ENCODE measurements at places on chromosomes 3 and 15.

- no peak for DNase-seq
These were observed 15.3 kb downstream of the HESX1 start for GRCh38 chr3:57184526-57184925.

DNA sequence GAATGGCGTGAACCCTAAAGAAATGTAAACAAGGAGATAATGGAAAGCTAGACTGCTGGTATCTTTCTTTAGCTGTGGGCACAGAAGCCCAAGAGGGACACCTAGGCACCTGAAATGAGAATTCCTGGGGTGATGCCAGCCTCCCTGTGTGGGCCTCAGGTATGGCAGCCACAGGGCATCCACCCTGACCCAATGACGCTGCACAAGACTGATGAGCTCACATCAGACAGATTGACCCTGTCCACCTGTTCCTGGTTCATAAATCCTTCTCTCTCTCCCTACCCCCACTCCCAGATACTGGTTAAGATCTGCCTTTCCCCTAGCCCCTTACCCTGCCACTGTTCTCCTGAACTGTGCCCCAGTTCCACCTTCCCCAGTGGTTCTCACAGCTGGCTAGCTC is 1.5 kb downstream of the GLB1 start:
- DNase-seq = no peak

DNA sequence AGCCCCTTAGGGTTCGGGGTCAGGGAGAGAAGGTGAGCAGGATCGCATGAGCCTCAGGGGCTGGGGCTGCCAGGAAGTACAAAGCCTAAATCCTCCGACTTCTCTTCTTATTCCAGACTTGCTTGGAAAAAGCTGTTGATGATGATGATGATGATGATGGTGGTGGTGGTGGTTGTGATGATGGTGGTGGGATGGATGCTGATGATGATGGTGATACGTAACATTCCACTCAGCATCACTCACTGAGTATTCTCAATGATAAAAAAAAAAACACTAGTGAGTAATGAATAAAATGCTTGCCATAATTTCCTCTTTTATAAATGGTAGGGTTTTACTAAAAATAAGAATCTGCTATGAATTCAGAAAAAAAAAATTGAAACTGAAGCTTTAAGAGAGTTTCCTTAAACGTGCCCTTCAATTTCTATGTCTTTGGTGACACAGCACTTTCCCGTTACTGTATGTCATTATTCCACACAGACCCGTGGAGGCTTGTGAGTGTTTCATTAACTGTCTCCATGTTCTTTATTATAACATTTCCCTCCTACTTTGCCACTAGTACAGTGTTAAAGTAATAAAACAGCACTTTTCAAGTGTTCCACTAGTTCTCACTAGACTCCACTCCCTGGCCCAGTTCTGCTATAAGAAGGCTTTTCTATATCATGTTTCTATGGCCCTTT is 5.4 kb upstream of the ACAN start:
- no peak for DNase-seq

DNA sequence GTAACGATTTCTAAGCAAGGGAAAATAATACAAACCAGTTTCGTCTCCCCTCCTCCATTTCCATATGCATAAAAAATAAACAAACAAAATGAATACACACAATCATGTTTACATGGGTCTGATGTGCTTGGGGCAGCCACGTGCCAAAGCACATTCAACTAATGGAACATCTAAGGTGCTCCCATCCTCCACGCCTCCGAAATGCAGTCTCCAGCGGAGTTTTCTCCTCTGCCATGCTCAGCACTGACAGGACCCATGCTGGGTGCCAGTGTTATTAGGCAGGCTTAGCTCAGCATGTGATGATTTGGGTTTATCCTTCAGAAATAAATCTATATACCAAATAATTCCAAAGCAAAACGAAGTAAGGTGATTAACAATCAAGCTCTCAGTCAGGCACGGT is 337.3 kb upstream of the ATP10A start:
- no peak for DNase-seq

DNA sequence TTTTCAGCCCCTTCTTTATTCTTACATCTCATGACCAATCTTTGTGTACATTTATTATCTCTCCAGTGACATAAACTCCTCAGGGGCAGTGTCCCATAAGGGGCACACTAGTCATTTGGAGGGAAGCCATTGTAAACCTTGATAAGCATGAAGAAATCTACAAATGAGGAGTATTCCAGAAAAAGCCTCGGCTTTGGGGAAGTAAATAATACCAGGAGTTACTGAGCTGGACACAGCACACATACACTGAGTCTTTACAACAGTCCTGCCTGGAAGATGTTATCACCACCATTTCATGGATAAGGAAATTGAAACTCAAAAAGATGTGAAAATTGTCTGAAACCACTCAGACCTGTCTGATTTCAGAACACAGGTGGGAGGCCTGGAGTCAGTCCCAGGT is 15.4 kb upstream of the POLR2M start:
- DNase-seq = no peak

DNA sequence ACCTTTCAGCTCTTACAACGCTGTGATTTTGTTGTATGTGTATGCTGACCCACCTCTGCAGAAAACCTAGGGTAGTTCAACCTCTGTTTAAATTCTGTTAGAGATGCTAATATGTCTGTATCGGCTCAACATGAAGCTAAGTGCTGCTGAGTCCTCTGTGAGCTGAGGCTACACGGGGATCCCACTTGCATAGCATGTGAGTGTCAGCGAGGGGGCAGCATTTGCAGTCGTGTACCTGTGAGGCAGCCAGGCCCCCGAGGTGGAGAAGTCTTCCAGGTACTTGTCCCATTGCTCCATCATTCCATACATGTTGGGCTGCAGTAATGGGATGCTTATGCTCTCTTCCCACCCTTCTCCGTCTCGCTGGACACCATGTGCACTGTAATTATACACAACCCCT is 3.7 kb downstream of the MKRN2OS start:
- DNase-seq = no peak

DNA sequence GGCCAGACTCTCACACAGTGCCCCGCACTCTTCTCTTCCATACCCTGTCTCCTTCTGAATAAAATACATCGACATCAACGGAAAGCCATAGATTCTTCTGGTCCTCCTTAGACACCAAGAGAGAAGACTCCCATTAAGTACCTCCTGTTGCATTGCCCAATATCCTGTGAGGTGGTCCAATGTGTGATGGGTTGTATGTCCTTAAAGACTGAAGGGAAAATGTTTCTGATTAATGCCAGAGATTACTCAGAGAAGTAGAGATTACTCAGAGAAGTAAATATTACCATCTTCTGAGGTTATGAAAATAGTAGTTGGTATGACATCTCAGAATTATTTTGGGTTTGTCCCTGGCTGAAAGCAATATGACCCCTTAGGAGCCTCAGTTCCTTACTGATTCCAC is 60.8 kb upstream of the GALNT15 start:
- DNase-seq = peak; percentile 82

DNA sequence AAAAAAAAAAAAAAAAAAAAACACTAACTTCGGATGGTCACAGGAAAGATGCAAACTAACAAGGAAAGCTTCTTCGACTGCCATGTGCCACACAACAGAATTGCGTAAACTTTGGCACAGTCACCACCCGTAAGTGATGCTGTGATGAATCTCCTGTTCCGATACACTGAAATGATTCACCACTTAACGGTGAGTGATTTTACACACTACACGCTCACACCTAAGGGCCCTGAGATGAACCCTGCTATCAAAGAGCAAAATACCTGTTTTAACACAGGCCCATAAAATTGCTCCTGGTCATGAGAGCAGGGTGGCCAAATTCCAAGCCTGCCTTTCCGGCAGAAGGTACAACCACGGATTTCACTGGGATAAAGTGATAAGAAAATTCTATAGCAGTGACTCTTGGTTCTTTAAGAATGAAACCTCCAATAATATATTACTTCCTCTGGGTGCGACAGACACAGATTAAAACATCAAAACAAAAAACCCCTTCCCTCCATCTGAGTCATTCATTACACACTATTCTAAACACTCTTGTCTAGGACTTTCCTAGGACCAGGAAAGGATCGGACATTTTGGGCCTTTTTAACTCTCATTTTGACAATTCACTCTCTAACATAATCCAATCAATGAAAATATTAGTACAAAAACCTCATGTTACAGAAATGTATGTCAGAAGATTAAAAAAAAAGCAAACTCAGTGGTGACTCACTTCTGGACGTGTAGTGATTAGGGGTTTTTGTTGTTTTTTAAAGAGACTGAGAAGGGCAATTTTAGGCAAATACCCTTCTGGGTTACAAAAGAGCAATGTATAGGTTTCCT is 28.3 kb downstream of the LRIG1 start:
- peak; percentile 73 for DNase-seq

GRCh38 chr3:16548721-16549120 is 35.2 kb upstream of the RFTN1 start:
- DNase-seq = peak; percentile 45

GRCh38 chr3:47652142-47652541 is 73.5 kb upstream of the CSPG5 start:
- DNase-seq = no peak

GRCh38 chr3:102129760-102130608 is 280.7 kb downstream of the NFKBIZ start:
- DNase-seq = peak; percentile 34

GRCh38 chr3:171346582-171347300 is 113.5 kb downstream of the TNIK start:
- no peak for DNase-seq

DNA sequence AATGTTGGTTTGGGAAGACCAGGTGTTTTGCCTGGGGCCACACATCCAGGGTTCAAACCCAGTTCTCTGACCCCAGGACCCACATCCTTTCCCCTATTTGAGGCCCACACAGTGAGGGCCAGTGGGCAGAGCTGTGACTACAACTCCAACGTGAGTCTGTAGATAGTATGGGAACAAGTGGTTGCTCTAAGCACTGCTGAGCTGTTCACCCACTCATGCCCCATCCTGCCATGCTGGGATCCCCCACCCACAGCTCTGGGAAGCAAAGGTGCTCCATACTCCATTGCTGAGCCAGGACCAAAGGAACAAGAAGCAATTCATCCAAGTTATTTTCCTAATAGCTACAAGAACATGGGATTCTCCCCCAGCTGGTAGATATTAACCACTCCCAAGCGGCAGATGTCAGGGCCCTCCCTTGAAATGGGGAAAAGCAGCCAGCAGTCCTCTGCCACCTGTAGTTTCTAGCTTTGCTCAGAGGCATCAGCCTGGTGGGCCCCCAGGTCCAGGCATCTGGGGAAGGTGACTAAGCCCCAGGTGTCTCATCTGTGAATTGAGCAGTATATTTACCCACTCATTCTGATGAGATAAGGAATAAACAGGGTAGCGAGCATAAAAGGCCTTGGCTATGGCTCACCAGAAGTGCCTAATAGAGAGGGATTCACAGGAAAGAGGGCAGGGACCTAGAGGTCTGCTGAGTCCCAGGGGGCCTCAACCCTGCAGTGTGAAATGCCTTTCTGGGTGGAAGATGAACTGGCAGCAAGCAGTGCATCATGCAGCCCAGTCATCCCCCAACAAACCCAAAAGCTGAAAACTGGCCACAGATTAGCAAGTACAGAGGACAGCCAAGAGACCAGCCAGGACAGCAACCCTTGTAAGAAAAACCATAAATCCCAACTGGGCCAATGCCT is 33.4 kb downstream of the POC1A start:
- no peak for DNase-seq

DNA sequence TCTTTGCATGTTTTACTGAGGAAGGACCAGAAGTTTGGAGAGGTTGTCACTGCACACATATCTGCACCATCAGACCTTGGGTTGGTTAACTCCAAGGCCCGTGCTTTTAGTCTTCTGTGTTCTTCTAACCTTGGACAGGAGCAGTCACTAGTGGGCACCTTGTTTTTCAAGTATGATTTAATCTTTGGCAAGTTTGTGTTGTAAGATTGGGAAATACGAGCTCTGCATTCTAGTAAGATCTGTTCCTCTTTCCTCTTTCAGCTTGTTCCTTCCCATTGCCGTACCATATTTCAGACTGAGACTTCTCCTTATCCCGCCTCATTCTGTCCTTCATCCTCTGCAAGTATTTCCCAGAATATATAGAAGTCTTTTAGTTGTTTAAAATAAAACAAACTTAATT is 5.1 kb downstream of the TMOD2 start:
- no peak for DNase-seq

GRCh38 chr15:74395319-74396145 is 28.1 kb upstream of the CYP11A1 start:
- no peak for DNase-seq

DNA sequence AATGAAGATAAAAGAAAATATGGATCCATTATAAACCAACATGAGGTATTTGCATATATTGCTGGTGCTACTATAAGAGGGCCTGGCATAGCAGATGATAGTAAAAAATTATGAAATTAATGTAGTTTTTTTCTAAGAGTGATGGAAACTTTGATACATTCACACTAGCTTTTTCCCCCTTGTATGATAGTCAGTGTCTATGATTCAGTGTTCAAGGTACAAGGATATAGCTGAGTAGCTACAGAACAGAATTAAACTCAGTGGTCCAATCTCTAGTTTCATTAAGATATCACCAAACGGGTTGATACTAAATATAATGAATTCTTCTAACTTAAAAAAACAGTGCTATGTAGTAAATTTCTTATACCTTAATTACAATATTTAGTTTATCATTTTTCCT is 49.9 kb upstream of the XRN1 start:
- DNase-seq = no peak

GRCh38 chr3:13098192-13098988 is 25.2 kb upstream of the IQSEC1 start:
- no peak for DNase-seq

GRCh38 chr3:14377838-14378169 is 24.6 kb upstream of the SLC6A6 start:
- no peak for DNase-seq

- no peak for DNase-seq
These were observed 10.7 kb downstream of the HMCES start for GRCh38 chr3:129289201-129289921.

- DNase-seq = no peak
These were observed 268.7 kb downstream of the TBL1XR1 start for GRCh38 chr3:176928582-176928931.

DNA sequence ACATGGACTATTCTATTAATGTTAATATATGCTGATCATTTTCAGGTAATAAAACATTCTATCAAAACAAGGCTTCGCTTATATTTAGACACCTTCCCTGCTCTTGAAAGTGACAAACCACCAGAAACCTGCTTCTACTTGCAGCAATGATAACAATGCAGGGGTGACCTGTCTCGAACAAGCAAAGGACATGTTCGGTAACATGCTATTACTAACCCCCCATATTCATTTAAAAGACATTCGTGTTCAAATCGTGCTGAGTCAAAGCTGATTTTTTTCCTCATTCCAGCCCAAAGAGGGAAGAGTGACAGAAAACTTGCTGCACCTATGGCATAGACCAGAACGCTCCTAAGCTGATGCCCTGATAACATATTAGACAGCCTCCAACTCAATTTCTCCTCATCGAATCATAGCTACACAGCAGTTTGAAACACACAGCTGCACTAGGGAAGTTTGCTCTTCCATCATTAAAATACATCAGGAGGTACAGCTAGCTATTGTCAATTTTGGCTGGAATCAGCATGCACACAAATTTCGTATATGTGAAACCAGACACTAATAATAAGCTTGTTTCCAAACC is 341.5 kb downstream of the FOXP1 start:
- DNase-seq = no peak

Measured in HS-5 (cell line).